ENCODE measurements at places on chromosomes 2 and 18.

GRCh38 chr2:8061219-8061618 is 620.6 kb upstream of the ID2 start:
- no peak for DNase-seq

GRCh38 chr18:25074925-25075324 is 277.0 kb downstream of the ZNF521 start:
- DNase-seq, result no peak

DNA sequence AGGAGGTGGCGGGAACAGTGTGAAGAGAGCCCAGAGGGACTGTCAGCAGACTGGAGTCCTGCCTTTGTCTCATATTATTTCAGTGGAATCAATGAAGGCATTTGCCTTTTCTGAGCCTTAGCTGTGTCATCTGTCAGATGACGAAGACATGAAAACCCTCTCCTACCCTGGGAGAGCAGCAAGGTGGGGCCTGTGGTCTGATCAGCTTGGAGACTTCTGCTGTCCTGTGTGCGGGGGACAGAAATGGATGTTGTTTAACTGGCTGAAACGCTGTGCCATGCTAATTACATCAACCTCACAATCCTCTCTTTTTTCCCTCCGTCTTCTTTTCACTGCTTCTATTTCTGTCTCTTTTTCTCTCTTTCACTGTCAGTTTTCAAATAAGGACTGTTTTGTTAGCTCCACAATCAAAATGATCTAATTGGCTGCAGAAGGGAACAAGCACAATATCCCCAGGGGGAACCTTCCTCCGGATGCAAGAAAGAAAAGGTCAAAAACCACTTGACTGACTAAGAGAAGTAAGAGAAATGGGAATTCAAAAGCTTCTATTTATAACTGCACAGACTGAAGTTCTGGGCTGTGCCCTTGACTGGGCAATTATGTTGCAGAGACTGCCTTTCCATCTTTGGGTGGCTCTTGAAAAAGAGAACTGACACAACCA is 340.1 kb downstream of the CLIP4 start:
- DNase-seq, result no peak

DNA sequence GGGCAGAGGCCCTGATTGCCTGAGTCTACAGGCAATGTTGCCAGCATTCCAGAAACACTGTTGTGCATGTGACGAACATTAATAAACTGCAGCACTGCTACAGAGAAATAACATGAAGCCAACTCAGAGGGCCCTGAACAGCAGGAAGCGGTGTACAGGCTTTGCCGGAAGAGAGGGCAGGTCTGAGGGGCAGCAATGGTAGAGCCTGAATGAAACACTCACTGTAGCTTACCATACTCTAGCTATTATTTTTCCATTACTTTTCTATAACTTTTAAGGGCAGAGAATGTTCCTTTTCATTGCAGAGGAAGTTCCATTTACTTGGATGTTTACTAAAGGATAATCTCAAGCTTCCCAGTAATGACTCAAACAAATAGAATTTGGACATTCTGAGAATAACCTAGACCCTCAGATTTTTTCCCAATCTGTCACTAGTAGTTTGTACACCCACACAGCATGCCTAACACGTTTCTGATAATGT is 150.4 kb downstream of the MTX2 start:
- DNase-seq, result no peak

DNA sequence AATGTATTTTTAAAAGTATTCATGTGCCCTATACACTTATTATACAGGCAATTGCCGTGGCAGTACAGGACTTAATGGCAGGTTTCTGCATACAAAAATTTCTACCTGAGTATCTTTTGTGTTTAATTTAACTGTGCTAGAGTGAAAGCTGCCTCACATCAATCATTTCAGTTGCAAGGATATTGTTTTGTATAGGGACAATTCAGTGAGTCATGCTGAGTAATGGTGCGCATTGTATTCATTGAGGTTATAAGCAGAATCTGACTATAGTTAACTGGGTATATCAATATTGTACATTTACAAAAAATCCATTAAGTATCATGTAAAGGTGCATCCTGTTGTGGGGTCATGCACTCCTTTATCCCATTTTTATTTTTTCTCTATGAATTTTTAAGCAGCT is 121.5 kb downstream of the GCA start:
- DNase-seq, result no peak

DNA sequence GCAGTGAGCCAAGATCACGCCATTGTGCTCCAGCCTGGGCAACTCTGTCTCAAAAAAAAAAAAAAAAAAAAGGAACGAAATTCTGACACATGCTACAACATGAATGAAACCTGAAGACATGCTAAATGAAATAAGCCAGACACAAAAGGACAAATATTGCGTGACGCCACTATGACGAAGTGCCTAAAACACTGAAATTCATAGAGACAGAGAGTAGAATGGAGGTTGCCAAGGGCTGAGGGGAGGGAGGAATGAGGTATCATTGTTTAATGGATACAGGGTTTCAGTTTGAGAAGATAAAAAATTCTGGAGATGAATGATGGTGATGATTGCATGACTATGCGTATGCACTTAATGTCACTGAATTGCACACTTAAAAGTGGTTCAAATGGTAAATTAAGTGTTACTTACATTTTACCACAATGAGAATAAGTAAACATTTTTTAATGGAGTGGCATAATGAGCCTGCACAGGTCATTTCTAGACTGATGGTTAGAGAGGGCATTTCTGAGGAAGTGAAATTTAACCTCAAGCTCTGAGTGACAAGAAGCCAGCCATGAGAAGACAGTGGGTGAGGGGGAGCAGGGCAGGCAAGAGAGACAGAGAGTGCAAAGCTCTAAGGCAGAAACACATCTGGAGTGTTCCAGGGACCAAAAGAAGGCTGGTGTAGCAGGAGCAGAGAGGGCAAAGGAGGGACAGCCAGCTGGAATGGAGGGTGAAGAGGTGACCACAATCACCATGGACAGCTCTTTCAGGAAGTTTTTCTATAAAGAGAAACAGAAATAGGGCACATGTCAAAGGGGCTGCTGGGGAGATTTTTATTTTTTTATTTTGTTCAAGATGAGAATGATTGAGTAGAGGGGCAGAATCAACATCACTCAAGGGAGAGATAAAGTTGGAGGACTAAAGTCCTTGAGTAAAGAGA is 20.6 kb upstream of the EXOC6B start:
- no peak for DNase-seq

DNA sequence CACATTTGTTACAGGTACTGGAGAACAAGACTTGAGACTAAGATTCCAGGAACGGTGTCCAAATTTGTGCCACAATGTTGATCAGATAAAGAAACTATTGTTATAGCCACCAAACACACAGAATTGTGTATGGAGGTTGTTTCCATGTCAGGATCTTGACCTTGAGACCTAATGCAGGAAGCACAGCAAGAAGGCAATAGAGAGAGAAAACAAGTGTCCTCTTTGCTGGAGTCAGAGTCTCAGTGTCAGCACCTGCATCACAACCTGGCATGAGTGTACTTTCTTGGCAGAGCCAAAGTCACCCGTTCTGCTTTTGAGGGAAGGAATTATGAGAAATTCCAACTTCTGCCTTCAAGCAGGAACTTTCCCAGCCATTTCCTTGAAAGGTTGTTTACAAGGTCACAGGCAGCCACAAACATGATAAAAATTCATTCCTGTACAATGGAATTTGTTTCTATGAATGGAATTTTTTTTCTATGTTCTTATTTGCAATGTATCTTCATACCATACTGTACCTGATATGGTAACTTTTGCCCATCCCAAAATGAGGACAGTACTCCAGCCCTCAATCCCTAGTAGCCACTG is 118.4 kb downstream of the PKP4 start:
- DNase-seq, result no peak

- DNase-seq, result no peak
These were observed 685.4 kb upstream of the NRXN1 start for GRCh38 chr2:51717312-51717711.
